ENCODE measurements at places on chromosomes 1 and 21.

- no peak for DNase-seq
Measured at GRCh38 chr1:54927472-54928240, 40.7 kb upstream of the DHCR24 start.

GRCh38 chr1:166740668-166741276 lies 98.5 kb upstream of the POGK start:
- DNase-seq, result no peak

DNA sequence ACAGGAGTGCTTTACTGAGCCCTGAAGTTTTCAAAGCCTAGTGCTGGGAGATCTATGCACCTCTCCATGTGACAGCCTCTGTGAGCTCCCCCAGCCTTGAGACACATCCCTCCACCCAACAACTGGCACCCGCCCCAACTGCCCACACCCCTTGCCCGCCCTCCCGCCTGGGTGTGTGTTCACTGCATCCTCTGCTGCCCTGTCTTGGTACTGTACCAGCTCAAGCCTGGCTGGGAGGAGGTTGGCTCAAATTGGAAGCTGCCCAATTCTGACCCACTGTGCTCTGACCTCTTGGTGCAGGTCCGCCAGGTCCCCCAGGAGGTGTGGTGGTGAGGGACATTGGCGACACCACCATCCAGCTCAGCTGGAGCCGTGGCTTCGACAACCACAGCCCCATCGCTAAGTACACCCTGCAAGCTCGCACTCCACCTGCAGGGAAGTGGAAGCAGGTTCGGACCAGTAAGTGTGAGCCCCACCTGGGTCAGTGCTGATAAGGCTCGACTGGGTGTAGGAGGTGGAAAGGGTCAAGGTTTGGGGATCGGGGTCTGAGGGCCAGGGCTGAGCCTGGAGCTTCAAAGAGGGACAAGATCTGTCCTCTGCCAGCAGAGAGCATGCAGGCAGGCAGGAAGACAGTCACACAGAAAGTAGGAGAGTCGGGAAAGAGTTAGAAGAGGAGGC lies 18.0 kb downstream of the TMEM81 start:
- DNase-seq, result no peak

GRCh38 chr1:85240174-85240601 lies 19.3 kb downstream of the C1orf52 start:
- no peak for DNase-seq

DNA sequence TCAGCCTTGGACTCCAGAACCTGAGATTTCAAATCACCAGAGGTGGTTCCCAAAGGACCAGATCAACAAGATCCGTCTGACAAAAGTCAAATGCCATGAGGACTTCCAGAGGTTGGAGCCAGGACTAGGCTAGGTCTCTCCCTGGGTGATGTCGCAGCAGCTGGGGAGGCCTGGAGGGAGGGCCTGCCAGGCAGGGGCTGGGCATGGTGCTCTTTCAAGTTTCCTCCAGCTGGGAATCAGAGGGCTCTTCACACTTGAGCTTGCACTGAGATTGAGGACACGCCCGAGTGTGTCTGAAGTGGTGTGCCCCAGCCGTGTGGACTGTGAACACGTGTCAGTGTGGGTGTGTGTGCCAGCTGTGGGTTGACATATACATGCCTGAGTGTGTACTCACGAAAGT lies 21.3 kb upstream of the RSPO1 start:
- no peak for DNase-seq

All from NCI-H1930 (cell line).